ENCODE measurements at places on chromosomes 6 and 20.

DNA sequence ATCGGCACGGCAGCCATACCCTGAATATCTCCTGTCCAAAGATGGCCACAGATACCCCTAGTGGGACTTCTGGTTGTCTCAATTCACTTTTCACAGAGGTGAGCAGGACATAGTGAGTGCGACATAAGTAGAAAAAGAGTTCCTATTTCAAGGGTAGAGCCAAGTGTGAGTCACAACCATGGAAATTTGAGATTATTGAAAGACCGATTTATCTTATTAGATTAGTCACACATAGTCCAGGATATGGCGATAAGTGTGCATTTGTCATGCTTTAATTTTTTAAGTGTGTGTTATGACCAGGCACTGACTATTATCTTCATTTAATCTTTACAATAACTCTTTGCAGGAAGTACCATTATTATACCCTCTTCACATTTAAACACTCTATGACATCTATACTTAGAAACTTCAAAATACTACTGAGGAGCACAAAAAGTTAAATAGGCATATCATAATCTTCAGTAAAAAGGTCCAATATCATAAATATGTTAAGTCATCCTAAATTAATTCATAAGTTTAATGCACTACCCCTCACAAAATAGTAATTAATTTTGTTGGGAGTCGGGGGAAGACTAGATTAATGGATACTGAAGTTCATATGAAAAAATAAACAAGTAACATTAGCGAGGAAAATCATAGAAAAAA is 13.4 kb upstream of the TNFAIP3 start:
- DNase-seq, result no peak

GRCh38 chr6:52922161-52922560 is 12.7 kb upstream of the GSTA3 start:
- DNase-seq, result no peak

GRCh38 chr20:327186-328026 is 2.1 kb downstream of the SOX12 start:
- DNase-seq, result peak; percentile 78

DNA sequence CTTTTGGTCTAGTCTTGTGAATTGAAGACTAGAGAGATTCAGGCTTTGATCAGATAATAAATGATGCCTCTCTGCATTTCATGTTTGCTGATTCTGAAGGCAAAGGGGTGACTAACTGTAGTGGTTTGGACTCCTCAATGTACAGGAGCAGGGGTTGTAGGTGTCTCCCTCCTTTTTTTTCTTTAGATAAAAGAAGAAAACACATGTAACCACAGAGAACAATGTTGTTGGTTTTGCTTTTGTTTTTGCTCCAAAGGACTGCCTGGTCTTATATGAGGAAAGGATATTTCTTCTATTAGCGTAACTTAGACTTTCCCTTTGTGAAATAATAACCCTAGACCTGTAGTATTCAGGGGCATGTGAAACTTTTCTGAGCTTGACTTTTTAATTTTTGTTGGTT is 53.2 kb downstream of the RFPL4B start:
- DNase-seq, result no peak
